ENCODE measurements at places on chromosomes 4 and X.
A peak's percentile ranks its signal among the peaks of the same experiment; 100 is the strongest.

GRCh38 chr4:1990348-1990645 lies 18.5 kb downstream of the NELFA start:
- DNase-seq = no peak

- no peak for DNase-seq
Measured at GRCh38 chrX:82961129-82961528, 547.0 kb upstream of the POU3F4 start.

DNA sequence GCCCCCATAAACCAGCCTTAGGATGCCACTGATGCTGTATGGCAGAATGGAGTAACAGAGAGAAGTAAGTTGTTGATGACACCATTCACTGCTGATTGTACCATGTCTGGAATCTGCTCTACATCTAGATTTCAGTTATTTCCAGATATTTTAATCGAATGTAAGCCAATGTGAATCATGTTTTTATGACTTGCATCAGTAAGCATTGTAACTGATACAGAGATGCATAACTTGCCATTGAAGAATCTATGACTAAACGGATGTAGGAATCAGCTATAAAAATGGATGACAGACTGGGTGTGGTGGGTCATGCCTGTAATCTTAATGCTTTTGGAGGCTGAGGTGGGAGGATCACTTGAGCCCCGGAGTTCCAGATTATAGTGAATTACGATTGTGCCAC lies 161.0 kb upstream of the GATB start:
- DNase-seq = no peak

GRCh38 chr4:145438298-145438697 lies 43.4 kb upstream of the SMAD1 start:
- no peak for DNase-seq

GRCh38 chrX:136635235-136635634 lies 12.7 kb upstream of the CD40LG start:
- DNase-seq = no peak

- peak; percentile 75 for DNase-seq
Measured at GRCh38 chr4:139083607-139083955, 68.0 kb downstream of the NOCT start.

DNA sequence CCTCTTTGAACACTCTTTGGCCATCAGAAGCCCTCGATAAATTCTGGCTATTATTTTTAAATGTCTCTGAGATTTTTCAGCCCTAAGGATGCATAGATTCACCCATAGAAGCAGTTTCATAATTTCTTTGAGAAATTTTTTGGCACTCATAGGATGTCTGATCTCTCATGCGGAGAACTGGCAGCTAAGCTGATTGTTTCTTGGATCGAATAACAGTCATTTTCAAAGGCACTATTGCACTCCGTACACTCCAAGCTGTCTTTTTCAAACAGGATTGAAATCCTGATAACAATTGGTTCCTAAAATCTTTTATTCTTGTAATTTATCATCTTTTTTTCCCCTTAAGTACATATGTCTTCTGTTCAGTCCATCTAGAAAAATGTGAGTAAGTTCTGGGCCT lies 411.9 kb downstream of the SPOCK3 start:
- no peak for DNase-seq

DNA sequence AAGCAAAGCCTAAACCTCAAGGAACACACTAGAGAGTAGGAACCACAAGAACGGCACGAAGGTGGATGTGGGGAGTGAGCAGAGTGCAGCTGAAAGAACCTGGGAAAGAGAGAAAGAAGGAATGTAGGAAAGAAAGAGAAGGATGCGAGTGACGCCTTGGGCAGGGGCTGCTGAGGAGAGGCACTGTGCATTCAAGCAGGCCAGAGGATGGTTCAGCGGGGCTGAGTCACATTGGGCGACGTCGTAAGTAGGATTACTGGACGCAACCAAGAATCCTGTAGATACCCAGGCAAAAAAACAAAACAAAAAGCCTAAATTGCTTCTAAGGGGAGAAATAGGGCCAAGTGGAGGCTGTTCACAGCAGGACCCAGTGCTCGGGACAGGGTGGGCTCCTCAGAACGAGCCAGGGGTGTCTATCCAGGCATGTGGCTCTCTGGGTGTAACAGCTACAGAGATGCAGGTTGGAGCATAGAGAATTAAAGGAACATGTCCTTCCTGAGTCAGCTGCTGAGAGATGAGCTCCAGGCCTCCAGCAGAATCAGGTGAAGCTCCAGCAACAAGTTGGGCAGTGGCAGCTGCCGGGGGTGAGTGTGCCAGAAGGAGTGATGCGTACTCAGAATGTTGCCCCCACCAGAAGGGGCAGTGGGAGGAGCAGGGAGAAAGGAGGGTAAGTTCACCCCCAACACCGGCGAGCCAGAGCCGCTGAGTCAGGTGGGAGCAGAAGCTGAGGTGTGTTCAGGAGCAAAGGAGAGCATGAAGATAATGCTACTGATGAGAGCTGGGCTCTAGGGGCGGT lies 38.6 kb downstream of the NELFA start:
- DNase-seq = no peak

GRCh38 chr4:166816890-166817289 lies 417.4 kb downstream of the SPOCK3 start:
- DNase-seq = no peak

DNA sequence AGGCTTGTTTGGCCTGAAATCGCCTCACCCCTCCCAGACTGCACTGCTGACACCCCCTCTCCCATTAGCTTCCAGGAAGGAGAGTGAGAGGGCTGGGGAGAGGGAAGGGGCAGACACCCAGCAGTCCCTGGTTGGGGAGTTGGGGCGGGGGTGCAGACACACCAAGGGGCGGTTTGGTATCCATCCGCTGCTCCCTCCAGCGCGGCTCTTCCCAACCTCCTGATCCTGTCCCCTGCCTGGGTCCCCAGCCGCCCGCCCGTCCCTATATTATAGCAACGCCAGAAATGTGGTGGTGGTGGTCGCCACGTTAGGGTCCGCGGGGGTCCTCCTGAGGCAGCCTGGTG lies 24.9 kb downstream of the GPRASP3 start:
- DNase-seq = no peak

DNA sequence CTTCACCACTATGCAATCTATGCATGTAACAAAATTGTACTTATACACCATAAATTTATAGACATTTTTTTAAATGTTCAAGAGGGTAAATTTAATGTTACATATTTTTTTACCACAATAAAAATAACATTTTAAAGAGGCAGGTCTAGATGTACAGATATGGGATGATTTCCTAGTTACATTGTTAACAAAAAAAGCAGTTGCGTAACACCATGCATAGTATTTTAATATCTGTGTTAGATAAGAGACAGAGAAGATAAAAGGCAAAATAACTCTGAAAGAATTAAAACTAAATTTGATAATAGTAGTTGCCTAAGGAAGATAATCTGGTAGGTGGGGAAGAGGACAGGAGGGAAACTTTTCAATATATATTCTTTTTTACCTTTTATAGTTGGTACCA lies 9.1 kb upstream of the ATRX start:
- no peak for DNase-seq

- no peak for DNase-seq
Measured at GRCh38 chrX:50877310-50877709, 33.2 kb upstream of the BMP15 start.

- peak; percentile 26 for DNase-seq
Measured at GRCh38 chrX:85109235-85109634, 105.6 kb downstream of the APOOL start.

All from dermis blood vessel endothelial cell (primary cell).